H1 (cell line): ENCODE measurements at places on chromosomes 16 and 17. TPM values are rescaled to one million over a fixed set of nuclear protein-coding genes. Genes with fewer than 3 reads are reported as not detected.

P2RX5 gene
- total RNA-seq, result 15.5 and 15.6 TPM in 2 replicates

FOXN1 gene
- not detected in 2 replicates for total RNA-seq

SNRNP25 gene
- 49.6 and 58.4 TPM in 2 replicates for total RNA-seq

LSM12 gene
- 118 and 142 TPM in 2 replicates for total RNA-seq

IL34 gene
- total RNA-seq, result 4.0 and 4.6 TPM in 2 replicates

PDILT gene
- total RNA-seq, result not detected in 2 replicates
